Muscle of leg (tissue), 16 donors: ENCODE measurements at places on chromosomes 6 and 20.

DNA sequence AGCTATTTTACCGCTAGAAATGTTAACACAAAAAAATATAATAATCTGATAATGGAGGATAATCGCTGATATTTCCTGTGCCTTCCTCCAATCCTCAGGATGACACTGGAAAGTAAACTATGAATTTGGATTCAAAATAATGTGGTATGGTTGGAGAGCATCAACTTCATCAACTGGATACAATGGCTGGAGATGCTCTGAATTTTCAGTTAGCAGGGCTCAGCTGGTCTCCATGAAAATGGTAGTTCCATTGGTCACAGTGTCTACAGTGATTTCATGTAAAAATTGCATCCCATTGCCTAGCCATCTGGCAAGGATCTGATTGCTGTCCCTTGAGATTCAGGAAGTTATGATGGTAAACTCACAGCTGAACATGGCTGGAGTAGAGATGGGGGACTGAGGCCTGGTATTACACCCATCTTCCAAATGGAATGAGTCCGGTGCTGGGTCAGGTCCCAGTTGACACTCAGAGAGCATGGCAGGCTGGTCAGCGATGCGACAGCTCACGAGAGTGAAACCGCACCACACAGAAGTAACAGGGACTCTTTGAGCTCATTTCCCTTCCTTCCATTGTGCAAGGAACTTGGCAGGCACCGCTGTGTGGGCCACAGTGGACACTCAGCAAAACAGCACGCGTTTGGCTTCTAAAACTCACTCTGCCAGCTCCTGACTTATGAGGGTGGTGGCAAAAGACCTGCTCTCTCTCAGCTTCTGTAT is 142.4 kb upstream of the TNFAIP3 start:
- H3K36me3 ChIP-seq, result no peaks in the 10 kb centered on the region
- peak; percentile 33 for DNase-seq
- no peaks in the 10 kb centered on the region for H3K4me1 ChIP-seq
- no peak overlapping the region for H3K4me3 ChIP-seq

- H3K36me3 ChIP-seq, result peaks cover 7% of the 10 kb centered on the region
- H3K4me3 ChIP-seq, result peak overlapping the region; percentile 0
- DNase-seq, result no peak
- peak overlapping the region; percentile 56 for H3K27ac ChIP-seq
- H3K4me1 ChIP-seq, result peaks cover 38% of the 10 kb centered on the region
Observed at GRCh38 chr20:17965042-17965697, 3.4 kb downstream of the SNX5 start.

GRCh38 chr6:186340-186965 is 105.8 kb upstream of the DUSP22 start:
- no peak for DNase-seq
- no peak overlapping the region for H3K4me3 ChIP-seq
- peaks cover 4% of the 10 kb centered on the region for H3K4me1 ChIP-seq
- H3K36me3 ChIP-seq, result no peaks in the 10 kb centered on the region
- H3K27ac ChIP-seq, result no peak overlapping the region

GRCh38 chr20:34876406-34877282 is at the start of gene ACSS2:
Gene ACSS2, plus strand, starts transcription at chr20:34876612. Its CDS starts 34 bp downstream, at chr20:34876646.
- H3K27ac ChIP-seq, result peak within 1 kb of the TSS; percentile 94
- no peaks in the 10 kb centered on the region for H3K36me3 ChIP-seq
- no peak for DNase-seq
- no peaks in the 10 kb centered on the region for H3K27me3 ChIP-seq
- H3K4me3 ChIP-seq, result peak within 1 kb of the TSS; percentile 75
- H3K4me1 ChIP-seq, result peaks cover 28% of the 10 kb centered on the region

DNA sequence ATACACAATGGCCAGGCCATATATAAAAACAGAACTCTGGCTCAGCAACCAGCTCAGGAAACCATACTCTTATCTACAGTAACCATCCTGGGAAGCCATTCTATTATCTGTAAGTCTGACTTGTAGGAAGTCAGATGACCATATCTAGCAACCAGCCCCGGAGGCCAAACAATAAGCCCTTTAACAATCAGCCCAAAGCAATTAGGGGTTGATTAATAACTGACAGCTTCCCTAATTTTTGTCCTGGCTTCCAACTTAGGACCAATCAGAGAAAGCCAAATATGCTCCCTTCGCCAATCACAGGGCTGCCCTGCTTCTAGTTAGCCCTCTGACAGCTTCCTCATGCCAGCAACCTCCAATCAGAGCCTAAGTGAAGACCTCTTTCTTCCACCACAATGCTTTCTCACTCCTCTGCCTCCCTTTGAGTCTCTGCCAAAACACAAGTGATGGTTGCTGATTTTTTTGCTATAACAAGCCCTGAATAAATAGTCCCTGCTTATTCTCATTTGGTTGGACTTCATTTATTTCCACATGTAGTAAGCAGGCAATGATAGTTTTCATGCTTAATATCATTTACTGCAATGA is 37.8 kb upstream of the STXBP5 start:
- no peaks in the 10 kb centered on the region for H3K36me3 ChIP-seq
- H3K27me3 ChIP-seq, result no peaks in the 10 kb centered on the region

- no peak for DNase-seq
- H3K4me1 ChIP-seq, result peaks cover 4% of the 10 kb centered on the region
Observed at GRCh38 chr6:160253714-160254113, 4.9 kb downstream of the SLC22A2 start.

GRCh38 chr6:30742316-30743098 is at the start of gene FLOT1:
Gene FLOT1, minus strand, starts transcription at chr6:30742687. Its CDS starts 498 bp downstream, at chr6:30742189.
- H3K4me1 ChIP-seq, result peaks cover 37% of the 10 kb centered on the region
- peak within 1 kb of the TSS; percentile 95 for H3K4me3 ChIP-seq
- peak within 1 kb of the TSS; percentile 97 for H3K27ac ChIP-seq
- peaks cover 36% of the 10 kb centered on the region for H3K36me3 ChIP-seq
- peak; percentile 96 for DNase-seq

DNA sequence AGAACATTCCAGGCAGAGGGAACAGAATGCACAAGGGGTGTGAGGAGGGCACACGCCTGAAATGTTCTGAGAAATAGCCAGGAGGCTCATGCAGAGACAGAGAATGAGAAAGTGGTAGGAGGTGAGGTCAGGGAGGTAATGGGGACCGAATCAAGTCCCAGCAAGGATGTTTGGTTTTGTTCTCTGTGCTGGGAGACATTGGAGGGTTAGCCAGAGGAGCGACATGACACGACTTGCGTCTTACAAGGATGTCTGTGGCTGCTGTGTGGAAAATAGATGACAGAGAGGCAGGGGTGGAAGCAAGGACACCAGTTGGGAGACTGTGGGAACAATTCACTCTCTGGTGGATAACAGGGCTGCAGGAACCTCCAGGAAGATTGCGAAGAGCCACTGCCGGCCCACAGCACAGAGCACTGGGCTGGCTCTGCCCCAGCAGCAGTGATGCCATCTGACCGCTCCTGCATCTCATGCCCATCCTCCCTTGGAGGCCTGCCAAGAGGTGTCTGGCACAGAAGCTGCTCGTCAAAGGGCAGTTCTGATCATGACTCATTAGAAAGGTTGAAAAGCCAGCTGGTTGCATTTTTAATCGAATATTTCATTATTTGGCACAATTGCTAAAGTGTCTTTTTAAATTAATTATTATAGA is 57.7 kb upstream of the CD83 start:
- no peaks in the 10 kb centered on the region for H3K4me1 ChIP-seq
- H3K27ac ChIP-seq, result no peak overlapping the region
- no peak overlapping the region for H3K4me3 ChIP-seq

DNA sequence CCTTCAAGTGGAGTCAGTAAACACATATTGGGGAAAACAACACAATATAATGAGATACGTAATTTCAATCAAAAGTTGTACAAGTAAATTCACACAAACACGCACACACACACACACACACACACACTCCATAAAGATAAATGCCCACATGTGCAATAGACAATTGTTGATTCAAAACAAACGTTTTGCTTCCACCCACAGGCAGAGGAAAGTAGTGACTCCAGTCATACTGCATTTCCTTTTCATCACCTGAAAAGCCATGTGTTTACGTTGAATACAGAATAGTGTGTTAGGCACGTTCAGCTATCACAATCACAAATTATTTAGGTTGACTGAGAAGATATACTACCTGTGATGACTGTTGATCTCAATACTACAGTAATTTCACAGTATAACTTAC is 443.8 kb upstream of the MANEA start:
- H3K27me3 ChIP-seq, result no peaks in the 10 kb centered on the region

- H3K4me1 ChIP-seq, result no peaks in the 10 kb centered on the region
- no peak overlapping the region for H3K27ac ChIP-seq
- H3K36me3 ChIP-seq, result no peaks in the 10 kb centered on the region
- no peak for DNase-seq
- no peaks in the 10 kb centered on the region for H3K27me3 ChIP-seq
- H3K4me3 ChIP-seq, result no peak overlapping the region
Observed at GRCh38 chr6:69542494-69542893, 254.3 kb downstream of the LMBRD1 start.

DNA sequence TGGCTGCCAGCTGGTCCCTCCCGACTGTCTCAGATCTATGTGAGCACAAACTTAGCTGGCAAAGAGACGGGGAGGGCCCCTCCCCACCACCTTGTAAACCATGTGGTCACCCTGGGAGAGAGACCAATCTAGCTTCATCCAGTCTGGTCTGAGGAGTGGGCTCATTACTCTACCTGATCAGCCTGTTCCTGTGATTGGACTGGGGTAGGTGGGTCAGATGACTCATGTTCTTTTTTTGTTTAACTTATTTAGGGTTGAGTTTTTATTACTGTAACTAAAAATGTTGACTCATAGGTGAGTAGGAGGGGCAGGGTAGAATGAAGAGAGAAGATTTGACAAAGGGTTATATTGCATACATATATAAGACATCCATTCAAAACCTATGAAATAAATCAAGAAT is 4.7 kb downstream of the GSTA4 start:
- DNase-seq, result no peak
- H3K27ac ChIP-seq, result no peak overlapping the region
- H3K36me3 ChIP-seq, result peaks cover 21% of the 10 kb centered on the region
- H3K4me3 ChIP-seq, result no peak overlapping the region
- H3K4me1 ChIP-seq, result no peaks in the 10 kb centered on the region

- H3K4me1 ChIP-seq, result no peaks in the 10 kb centered on the region
- H3K36me3 ChIP-seq, result no peaks in the 10 kb centered on the region
- H3K27me3 ChIP-seq, result peaks cover 3% of the 10 kb centered on the region
- H3K4me3 ChIP-seq, result no peak overlapping the region
- DNase-seq, result no peak
- no peak overlapping the region for H3K27ac ChIP-seq
Observed at GRCh38 chr20:17419479-17420041, 111.6 kb downstream of the BFSP1 start.

- H3K4me1 ChIP-seq, result no peaks in the 10 kb centered on the region
- no peaks in the 10 kb centered on the region for H3K27me3 ChIP-seq
- H3K36me3 ChIP-seq, result no peaks in the 10 kb centered on the region
- no peak overlapping the region for H3K27ac ChIP-seq
Observed at GRCh38 chr6:48844696-48845095, 618.4 kb downstream of the MMUT start.

DNA sequence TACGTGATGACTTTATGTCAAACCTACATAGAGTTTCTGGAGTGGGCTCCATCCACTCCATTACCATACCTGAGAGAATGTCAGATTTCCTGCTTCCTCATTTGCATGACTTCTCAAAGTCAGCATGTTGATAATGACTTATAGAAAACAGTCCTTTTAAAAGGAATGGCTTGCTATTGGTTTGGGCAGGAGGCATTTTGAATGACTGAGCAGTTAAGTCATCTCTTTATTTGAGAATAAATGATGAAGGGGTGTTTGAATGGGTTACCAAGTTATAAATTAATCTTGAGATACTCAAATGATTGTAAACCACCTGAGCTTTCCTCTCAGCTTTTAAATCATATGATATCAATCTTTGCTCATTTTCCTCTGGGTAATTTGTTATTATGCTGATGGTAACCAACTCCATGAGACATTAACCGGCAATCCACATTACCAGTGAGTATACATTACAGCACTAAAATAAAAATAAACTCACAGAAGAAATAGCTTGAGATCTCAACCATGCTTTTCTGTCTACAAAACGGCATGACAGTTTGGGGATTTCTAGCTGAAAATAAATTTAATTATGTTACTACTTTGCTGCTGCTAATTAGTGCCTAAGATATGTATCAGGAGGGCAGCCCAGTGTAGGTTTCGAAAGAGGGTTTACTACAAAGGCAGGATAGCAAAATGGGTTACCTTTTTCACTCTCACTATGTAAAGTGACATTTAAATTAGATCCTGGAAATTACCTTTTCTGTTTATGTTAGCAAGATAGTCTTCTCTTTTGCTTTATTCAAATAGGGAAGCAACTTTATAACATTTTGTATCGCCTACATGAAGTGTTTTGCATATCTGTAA is 78.8 kb downstream of the RPS12 start:
- no peak for DNase-seq
- H3K27ac ChIP-seq, result no peak overlapping the region
- no peaks in the 10 kb centered on the region for H3K27me3 ChIP-seq
- no peaks in the 10 kb centered on the region for H3K4me1 ChIP-seq
- H3K36me3 ChIP-seq, result no peaks in the 10 kb centered on the region

GRCh38 chr6:29631860-29632731 is 887 bp downstream of the GABBR1 start:
- H3K36me3 ChIP-seq, result peaks cover 3% of the 10 kb centered on the region
- DNase-seq, result peak; percentile 71
- peak overlapping the region; percentile 47 for H3K27ac ChIP-seq
- H3K27me3 ChIP-seq, result peaks cover 37% of the 10 kb centered on the region
- H3K4me1 ChIP-seq, result peaks cover 37% of the 10 kb centered on the region
- H3K4me3 ChIP-seq, result peak overlapping the region; percentile 56

GRCh38 chr6:25889877-25890853 is 16.1 kb upstream of the SLC17A3 start:
- peak; percentile 62 for DNase-seq
- no peak overlapping the region for H3K27ac ChIP-seq
- H3K4me3 ChIP-seq, result no peak overlapping the region
- H3K27me3 ChIP-seq, result no peaks in the 10 kb centered on the region
- H3K4me1 ChIP-seq, result no peaks in the 10 kb centered on the region
- H3K36me3 ChIP-seq, result no peaks in the 10 kb centered on the region

GRCh38 chr20:19335916-19336315 is 123.5 kb downstream of the SLC24A3 start:
- H3K4me1 ChIP-seq, result peaks cover 16% of the 10 kb centered on the region
- no peak overlapping the region for H3K4me3 ChIP-seq
- no peak for DNase-seq
- H3K36me3 ChIP-seq, result no peaks in the 10 kb centered on the region
